ENCODE measurements at places on chromosomes 7 and 10. TPM values are rescaled to one million over a fixed set of nuclear protein-coding genes. Genes with fewer than 3 reads are reported as not detected.

DNA sequence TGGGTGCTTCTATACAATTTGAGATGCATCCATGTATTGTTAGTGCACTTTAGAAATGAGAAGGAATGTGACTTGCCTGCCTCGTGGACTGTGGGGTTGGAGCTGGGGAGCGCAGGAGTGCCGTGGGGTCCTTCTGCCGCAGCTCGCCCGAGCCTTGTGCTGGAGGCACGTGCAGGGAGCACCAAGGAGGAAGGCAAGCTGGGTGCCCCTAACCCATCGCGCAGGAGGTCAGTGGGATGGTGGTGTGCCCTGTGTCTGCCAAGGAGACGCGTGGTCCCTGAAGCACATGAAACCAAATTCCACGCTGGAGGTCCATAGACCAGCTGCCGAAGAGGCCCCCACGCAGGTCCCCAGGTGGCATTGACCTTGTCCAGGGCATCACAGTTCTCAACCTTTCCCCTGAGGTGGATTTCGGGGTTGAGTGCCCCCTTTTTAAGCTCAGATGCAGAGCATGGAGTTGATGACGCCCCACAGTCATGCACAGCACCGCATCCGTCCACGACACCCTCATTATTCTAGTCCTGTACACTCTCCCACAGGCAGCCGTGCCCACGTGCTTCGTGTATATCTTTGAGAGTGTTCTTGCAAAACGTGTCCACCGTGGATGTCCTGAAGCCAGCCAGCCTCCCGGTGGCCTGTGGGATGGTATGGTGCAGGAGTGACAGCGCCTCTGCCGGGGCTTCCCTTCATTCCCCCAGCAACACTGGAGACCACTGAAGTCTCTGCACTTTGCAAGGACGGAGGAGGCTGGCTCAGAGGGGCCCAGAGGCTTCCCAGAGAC is 35.5 kb downstream of the FKBP6 start:
- DNase-seq = no peak

- no peak for DNase-seq
Measured at GRCh38 chr10:26386781-26387180, 51.4 kb upstream of the APBB1IP start.

The GJC3 gene
- total RNA-seq = 0.11 TPM

GRCh38 chr10:17022466-17022825 is 107.2 kb downstream of the CUBN start:
- no peak for DNase-seq
